ENCODE measurements at places on chromosomes 11 and 22. TPM values are rescaled to one million over a fixed set of nuclear protein-coding genes. Genes with fewer than 3 reads are reported as not detected.

The PANX3 gene
- total RNA-seq = not detected

The RAB36 gene
- 6.4 TPM for total RNA-seq

The PRG3 gene
- total RNA-seq = not detected

The GPR152 gene
- total RNA-seq = 0.16 TPM

- H3K27me3 ChIP-seq = no peaks in the 10 kb centered on the region
- H3K36me3 ChIP-seq = no peaks in the 10 kb centered on the region
- no peak overlapping the region for H3K27ac ChIP-seq
- no peak for DNase-seq
- peaks cover 13% of the 10 kb centered on the region for H3K4me1 ChIP-seq
Observed at GRCh38 chr11:19873730-19874129, 161.1 kb downstream of the NAV2 start.

DNA sequence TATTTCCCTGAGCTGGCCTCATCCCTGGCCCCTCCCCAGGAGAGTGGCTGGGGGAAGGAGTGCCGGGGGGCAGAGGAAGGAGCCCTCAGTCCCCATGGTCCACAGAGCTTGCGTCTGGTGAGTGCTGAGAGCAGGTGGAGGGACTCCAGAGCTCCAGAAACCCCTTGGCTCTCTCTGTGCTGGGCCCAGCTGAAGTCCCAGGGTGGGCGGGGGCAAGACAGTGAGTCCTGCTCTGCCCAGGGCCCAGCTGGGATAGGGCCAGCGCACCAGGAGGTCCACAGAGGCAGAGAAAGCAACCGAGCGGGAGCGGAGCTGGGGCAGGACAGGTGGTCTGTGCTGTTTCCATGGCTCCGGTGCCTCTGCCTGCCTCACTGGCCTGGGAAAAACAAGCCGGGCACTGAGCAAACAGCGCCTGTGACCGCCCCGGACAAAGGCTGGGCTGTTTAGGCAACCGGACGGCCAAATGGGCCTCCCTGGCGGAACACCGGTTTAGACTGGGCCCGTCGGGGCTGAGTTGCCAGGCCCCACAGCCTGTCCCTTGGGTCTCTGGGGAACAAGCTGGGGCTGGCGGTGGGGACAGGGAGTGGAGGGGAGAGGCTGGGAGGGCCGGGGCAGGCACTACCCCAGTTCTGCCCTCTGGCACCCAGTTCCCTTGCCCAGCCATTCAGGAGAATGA, 34.1 kb upstream of the WNT7B start:
- no peak overlapping the region for H3K27ac ChIP-seq
- peaks cover 33% of the 10 kb centered on the region for H3K4me1 ChIP-seq
- peaks cover 2% of the 10 kb centered on the region for H3K36me3 ChIP-seq
- no peak overlapping the region for H3K4me3 ChIP-seq
- H3K27me3 ChIP-seq = no peaks in the 10 kb centered on the region
- no peak for DNase-seq

- peaks cover 40% of the 10 kb centered on the region for H3K4me1 ChIP-seq
- peak overlapping the region; percentile 99 for H3K27ac ChIP-seq
- peaks cover under 1% of the 10 kb centered on the region for H3K36me3 ChIP-seq
- peak overlapping the region; percentile 95 for H3K4me3 ChIP-seq
- peak; percentile 42 for DNase-seq
- no peaks in the 10 kb centered on the region for H3K27me3 ChIP-seq
Observed at GRCh38 chr11:12377824-12378593, 638 bp downstream of the PARVA start.

GRCh38 chr11:8707541-8708191, 25.1 kb downstream of the RPL27A start:
- peaks cover 33% of the 10 kb centered on the region for H3K36me3 ChIP-seq
- no peak for DNase-seq
- H3K4me1 ChIP-seq = peaks cover 2% of the 10 kb centered on the region
- H3K27me3 ChIP-seq = no peaks in the 10 kb centered on the region

DNA sequence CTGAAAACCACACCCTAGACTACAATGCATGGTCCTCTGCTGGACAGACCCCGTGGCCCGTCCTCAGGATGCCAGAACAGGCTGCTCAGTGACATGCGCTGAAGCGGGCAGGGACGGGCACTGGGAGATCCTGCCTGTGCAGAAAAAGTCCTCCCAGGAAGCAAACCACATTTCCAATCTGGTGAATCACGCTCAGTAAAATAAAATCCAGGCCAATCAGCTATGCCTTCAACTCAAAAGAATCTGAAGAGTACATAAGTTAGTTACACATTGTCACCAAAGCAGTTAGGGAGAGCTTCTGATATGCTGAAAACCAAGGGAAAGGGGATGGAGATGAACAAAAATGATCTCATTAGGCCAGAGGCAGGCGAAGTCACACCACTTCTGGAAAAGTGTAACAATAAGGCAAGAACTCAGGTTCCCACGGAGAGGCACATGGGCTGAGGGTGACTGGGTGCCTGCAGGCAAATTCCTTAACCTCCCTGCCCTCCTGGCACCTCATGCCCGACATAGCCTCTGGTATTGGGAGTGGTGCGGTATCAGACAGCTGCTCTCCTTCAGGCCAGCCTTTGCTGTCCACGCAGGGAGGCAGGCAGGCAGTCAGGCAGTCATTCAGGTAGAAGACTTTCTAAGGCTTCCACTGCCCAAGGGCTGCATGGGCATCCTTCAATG, 66.4 kb downstream of the APOL5 start:
- no peak overlapping the region for H3K27ac ChIP-seq
- H3K4me1 ChIP-seq = peaks cover 22% of the 10 kb centered on the region
- H3K4me3 ChIP-seq = no peak overlapping the region
- DNase-seq = no peak

DNA sequence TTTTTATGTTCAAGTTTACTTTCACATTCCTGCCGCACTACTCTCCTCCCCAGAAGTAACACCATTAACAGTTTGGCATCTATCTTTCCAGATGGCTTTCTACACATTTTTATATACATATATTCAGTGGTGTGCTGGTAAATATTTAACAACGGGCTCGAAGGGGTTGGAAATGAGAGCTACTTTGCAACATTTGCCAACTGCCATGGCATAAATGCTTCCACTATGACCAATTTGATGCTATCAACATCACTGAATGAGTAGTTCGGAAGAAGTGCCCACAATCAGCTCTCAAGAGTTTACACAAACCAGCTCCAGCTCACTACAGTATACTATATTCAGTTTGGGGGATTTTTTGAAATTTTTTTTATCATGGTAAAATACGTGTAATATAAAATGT, 55.2 kb downstream of the RELT start:
- no peaks in the 10 kb centered on the region for H3K36me3 ChIP-seq
- H3K27ac ChIP-seq = no peak overlapping the region
- H3K27me3 ChIP-seq = no peaks in the 10 kb centered on the region
- no peak overlapping the region for H3K4me3 ChIP-seq

- no peaks in the 10 kb centered on the region for H3K27me3 ChIP-seq
- no peak overlapping the region for H3K27ac ChIP-seq
- no peaks in the 10 kb centered on the region for H3K36me3 ChIP-seq
Observed at GRCh38 chr22:27682437-27682836, 119.1 kb downstream of the MN1 start.

GRCh38 chr22:17853073-17853472, 78.8 kb upstream of the BID start:
- no peak overlapping the region for H3K4me3 ChIP-seq
- peaks cover 2% of the 10 kb centered on the region for H3K36me3 ChIP-seq
- no peaks in the 10 kb centered on the region for H3K4me1 ChIP-seq

Data from mesothelial cell of epicardium (in vitro differentiated cells).